ENCODE measurements at places on chromosomes 1 and 21.
A peak's percentile ranks its signal among the peaks of the same experiment; 100 is the strongest.

- no peak overlapping the region for H3K27ac ChIP-seq
- DNase-seq, result no peak
- no peaks in the 10 kb centered on the region for H3K4me1 ChIP-seq
- no peaks in the 10 kb centered on the region for H3K27me3 ChIP-seq
- no peaks in the 10 kb centered on the region for H3K36me3 ChIP-seq
Observed at GRCh38 chr1:246372559-246372958, 134.5 kb downstream of the SMYD3 start.

GRCh38 chr1:160251687-160252526 is 10.4 kb downstream of the DCAF8 start:
- H3K36me3 ChIP-seq, result no peaks in the 10 kb centered on the region
- H3K4me3 ChIP-seq, result no peak overlapping the region
- DNase-seq, result no peak
- no peak overlapping the region for H3K27ac ChIP-seq

- no peak for DNase-seq
- H3K4me1 ChIP-seq, result no peaks in the 10 kb centered on the region
- H3K4me3 ChIP-seq, result no peak overlapping the region
- H3K36me3 ChIP-seq, result no peaks in the 10 kb centered on the region
- no peak overlapping the region for H3K27ac ChIP-seq
- no peaks in the 10 kb centered on the region for H3K27me3 ChIP-seq
Observed at GRCh38 chr1:24578846-24579245, 23.0 kb downstream of the NCMAP start.

GRCh38 chr1:53485478-53486394 is 26.5 kb downstream of the DMRTB1 start:
- H3K4me3 ChIP-seq, result no peak overlapping the region
- H3K27me3 ChIP-seq, result peaks cover 3% of the 10 kb centered on the region
- peak; percentile 36 for DNase-seq
- no peaks in the 10 kb centered on the region for H3K36me3 ChIP-seq
- H3K4me1 ChIP-seq, result no peaks in the 10 kb centered on the region

- H3K4me3 ChIP-seq, result no peak overlapping the region
- no peaks in the 10 kb centered on the region for H3K27me3 ChIP-seq
- no peaks in the 10 kb centered on the region for H3K36me3 ChIP-seq
- no peaks in the 10 kb centered on the region for H3K4me1 ChIP-seq
Observed at GRCh38 chr1:116243333-116244054, 129.6 kb upstream of the ATP1A1 start.

- H3K36me3 ChIP-seq, result no peaks in the 10 kb centered on the region
- no peak overlapping the region for H3K4me3 ChIP-seq
- H3K27me3 ChIP-seq, result no peaks in the 10 kb centered on the region
- no peak overlapping the region for H3K27ac ChIP-seq
- H3K4me1 ChIP-seq, result 0 out of 2 replicates have a peak, but pooled peaks cover under 1% of the 10 kb centered on the region
Observed at GRCh38 chr1:233389893-233390292, 62.4 kb downstream of the MAP3K21 start.

- no peak overlapping the region for H3K27ac ChIP-seq
- no peak overlapping the region for H3K4me3 ChIP-seq
- no peak for DNase-seq
- no peaks in the 10 kb centered on the region for H3K36me3 ChIP-seq
- no peaks in the 10 kb centered on the region for H3K27me3 ChIP-seq
Observed at GRCh38 chr1:81607924-81608323, 192.8 kb upstream of the ADGRL2 start.

GRCh38 chr21:36640174-36640720 is 58.7 kb upstream of the SIM2 start:
- no peak overlapping the region for H3K4me3 ChIP-seq
- no peaks in the 10 kb centered on the region for H3K4me1 ChIP-seq

DNA sequence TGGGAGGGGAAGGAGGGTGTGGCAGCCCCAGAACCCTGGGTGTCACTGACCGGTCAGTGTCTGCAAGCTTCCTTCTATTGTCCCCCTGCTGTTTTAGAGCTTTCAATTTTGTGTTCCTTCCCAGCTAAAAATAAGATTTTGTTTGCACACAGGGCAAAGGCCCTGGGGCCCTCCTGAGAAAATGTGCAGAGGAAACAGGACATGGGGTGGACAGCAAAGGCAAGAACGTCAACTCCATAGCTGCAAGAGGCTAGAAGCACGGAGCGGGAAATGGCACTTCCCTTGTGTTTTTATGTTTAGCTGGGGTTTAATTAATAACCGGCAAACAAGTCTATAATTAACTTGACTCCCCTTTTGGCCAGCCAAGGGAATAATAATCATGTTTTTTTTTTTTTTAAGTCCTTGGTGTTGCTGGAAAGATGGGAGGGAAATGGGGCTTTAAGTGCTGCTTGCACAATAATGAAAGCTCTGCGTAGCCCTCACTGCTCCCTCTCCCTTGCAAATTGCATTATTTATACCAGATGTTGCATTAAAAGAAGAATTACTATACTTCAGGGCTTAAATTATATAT is 261.4 kb upstream of the USP24 start:
- no peaks in the 10 kb centered on the region for H3K27me3 ChIP-seq
- no peak overlapping the region for H3K4me3 ChIP-seq
- no peak for DNase-seq
- H3K27ac ChIP-seq, result no peak overlapping the region
- no peaks in the 10 kb centered on the region for H3K4me1 ChIP-seq
- H3K36me3 ChIP-seq, result no peaks in the 10 kb centered on the region

- no peak for DNase-seq
- no peaks in the 10 kb centered on the region for H3K4me1 ChIP-seq
- no peaks in the 10 kb centered on the region for H3K27me3 ChIP-seq
- H3K36me3 ChIP-seq, result peaks cover 9% of the 10 kb centered on the region
Observed at GRCh38 chr1:3847081-3847480, 9.9 kb downstream of the CEP104 start.

DNA sequence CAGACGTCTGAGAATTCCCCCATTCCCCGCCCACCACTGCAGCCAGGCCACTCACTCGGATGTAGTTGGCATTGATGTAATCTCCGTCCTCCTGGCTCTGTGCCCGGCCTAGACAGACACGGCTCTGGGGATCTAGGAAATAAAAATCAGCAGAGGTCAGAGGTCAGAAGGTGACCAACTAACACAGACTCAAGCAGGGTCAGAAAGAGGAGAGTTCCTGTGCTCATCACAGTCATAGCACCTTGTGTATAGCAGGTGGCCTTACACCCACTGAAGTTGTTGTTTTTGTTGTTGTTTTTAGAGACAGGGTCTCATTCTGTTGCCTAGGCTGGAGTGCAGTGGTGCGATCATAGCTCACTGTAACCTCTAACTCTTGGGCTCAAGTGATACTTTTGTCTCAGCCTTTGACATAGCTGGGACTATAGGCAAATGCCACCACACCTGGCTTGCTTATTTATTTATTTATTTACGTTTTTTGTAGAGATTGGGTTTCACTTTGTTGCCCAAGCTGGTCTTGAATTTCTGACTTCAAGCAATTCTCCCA is 4.9 kb downstream of the PTPN7 start:
- no peaks in the 10 kb centered on the region for H3K36me3 ChIP-seq
- H3K4me3 ChIP-seq, result no peak overlapping the region

GRCh38 chr1:48920851-48921250 is 144.2 kb upstream of the BEND5 start:
- no peak overlapping the region for H3K4me3 ChIP-seq
- no peaks in the 10 kb centered on the region for H3K4me1 ChIP-seq
- no peak for DNase-seq

DNA sequence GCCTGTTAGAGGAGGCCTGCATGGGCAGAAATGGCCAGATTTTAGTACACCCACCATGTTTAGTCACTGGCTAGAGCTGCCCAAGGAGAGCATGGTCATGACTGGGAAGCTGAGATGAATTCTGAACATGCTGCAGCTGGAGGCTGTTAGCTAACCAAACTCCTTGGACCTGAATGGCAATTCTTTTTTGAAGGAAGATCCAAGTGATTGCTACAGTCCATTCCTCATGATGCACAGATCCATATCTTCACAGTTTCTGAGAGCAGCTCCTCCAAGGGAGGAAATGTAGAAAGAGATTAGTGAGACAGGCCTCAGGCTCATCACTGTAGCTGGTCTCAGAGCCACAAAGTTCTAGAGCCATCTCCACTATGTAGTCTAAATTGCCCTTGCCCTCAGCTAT is 11.1 kb downstream of the ZFYVE9 start:
- no peak overlapping the region for H3K27ac ChIP-seq
- H3K4me3 ChIP-seq, result no peak overlapping the region

DNA sequence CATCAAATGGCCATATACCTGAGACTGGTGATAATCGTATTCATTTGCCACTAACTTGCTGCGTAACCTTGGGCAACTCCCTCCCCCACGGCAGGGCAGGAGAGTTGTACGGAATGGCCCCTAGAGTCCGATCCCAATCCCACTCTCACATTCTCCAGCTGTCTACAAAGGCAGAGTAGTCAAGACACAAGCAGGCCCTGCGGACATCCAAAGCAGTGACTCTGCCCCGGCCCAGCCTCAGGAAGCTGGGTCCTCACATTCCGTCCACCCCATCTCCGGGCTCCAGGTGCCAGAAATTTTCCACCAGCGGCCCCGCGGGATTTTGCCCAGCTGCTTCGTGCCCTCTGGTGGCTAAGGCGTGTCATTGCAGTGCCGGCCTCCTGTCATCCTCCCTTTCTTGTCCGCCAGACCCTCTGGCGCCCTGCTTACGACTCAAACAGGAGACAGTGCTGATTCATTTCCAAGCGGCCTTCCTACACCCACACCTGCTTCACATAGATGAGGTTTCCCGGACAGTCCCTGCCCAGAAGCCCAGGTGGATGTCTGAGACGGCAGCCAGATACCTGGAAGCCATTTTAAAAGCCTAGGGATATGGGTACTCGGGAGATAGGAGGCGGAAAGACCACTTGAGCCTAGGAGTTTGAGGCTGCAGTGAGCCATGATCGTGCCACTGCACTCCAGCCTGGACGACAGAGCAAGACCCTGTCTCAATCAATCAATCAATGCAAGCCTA is 2.9 kb upstream of the S100A2 start:
- H3K27ac ChIP-seq, result peak overlapping the region; percentile 100
- H3K27me3 ChIP-seq, result no peaks in the 10 kb centered on the region
- H3K4me3 ChIP-seq, result peak overlapping the region; percentile 4
- H3K36me3 ChIP-seq, result no peaks in the 10 kb centered on the region

DNA sequence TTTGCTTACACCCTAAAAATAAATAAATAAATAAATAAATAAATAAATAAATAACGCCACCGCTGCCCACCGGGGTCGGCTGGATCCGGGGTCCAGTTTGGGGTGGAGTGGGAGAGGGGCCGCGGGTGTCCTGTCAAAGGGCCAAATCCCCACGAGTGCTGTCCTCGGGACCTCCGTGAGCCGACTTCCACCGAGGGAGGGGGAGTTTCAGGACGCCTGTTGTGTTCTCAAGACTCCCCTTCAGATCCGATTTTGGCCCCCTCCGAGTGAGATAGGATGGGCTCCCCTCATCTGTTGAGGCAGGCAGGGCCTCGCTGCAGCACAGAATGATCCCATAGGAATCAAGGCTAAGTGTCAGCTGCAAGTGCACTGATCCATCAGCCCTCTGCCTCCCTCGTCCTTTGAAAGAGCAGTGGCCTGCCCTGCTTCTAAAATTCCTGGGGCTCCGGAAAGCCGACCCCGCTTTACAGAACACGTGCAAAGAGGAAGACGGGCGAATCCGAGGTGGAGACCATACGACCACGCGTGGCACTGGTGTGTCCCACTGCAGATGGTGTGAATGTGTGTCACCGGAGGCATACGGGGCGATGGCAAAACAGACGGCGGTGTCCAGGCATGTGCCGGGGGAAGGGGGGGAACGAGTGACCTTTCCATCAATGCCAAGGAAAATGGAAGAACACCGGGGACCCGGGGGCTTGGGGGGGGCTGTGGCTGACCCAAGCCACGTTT is 3880.5 kb downstream of the SRGAP2C start:
- no peaks in the 10 kb centered on the region for H3K36me3 ChIP-seq
- no peak for DNase-seq
- H3K27me3 ChIP-seq, result no peaks in the 10 kb centered on the region
- H3K4me1 ChIP-seq, result no peaks in the 10 kb centered on the region
- no peak overlapping the region for H3K4me3 ChIP-seq

GRCh38 chr1:248906753-248907661 is 972 bp downstream of the PGBD2 start:
- peak overlapping the region; percentile 91 for H3K4me3 ChIP-seq
- H3K4me1 ChIP-seq, result peaks cover 6% of the 10 kb centered on the region
- H3K27me3 ChIP-seq, result no peaks in the 10 kb centered on the region

GRCh38 chr1:157574836-157575235 is 22.5 kb upstream of the FCRL5 start:
- H3K4me3 ChIP-seq, result no peak overlapping the region
- H3K27me3 ChIP-seq, result peaks cover 7% of the 10 kb centered on the region
- H3K27ac ChIP-seq, result no peak overlapping the region
- H3K4me1 ChIP-seq, result no peaks in the 10 kb centered on the region

DNA sequence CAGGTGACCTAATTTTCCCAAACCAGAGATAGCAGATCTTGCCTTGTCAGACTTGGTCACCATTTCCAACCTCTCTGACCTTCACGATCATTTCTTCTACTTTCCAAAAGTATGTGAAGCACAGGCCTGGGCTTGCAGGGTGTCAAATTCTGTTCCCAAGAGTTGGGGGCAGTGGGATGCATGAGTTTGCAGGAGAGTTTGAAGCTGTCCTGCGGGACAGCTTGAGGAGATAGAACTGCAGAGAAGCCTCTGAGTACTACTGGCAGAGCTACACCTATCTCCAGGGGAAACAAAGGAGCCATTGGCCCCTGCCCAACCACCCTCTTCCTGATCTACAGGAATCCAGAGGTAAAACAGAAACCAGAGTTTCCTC is 11.3 kb downstream of the TXNIP start:
- no peaks in the 10 kb centered on the region for H3K27me3 ChIP-seq
- H3K4me3 ChIP-seq, result no peak overlapping the region
- no peaks in the 10 kb centered on the region for H3K4me1 ChIP-seq
- H3K36me3 ChIP-seq, result no peaks in the 10 kb centered on the region
- no peak overlapping the region for H3K27ac ChIP-seq

DNA sequence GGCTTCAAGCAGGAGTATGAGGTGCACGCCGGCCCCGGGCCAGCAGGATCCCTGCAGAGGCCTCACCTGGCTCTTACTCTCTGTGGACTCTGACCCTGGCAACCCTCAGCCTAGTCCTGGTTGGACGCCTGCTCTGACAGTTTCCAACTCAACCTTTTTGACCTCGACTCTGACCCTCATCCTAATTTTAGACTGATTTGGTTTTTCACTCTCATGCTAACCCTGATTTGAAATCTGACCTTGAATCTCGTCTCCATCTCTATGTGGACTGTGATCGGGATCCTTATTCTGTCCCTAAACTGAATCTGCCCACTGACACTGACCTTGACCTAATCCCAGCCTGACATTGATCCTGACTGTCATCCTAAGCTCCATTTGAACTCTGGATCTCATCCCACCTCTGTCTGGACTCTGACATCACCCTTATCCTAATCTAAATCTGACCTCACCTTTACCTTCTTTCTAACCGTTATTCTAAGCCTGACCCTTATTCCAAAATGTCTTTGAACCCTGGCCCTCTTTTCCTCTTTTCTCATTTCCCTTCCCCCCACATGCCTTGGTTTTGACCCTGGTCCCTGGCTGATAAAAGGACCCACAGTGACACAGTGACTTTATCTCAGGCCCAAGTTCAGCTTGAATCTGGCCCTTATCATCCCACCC is 67.8 kb downstream of the PTPRU start:
- no peaks in the 10 kb centered on the region for H3K36me3 ChIP-seq
- H3K27ac ChIP-seq, result no peak overlapping the region
- H3K4me3 ChIP-seq, result no peak overlapping the region
- H3K4me1 ChIP-seq, result no peaks in the 10 kb centered on the region

GRCh38 chr1:71311376-71311775 is 230.5 kb upstream of the ZRANB2 start:
- DNase-seq, result no peak
- no peaks in the 10 kb centered on the region for H3K4me1 ChIP-seq
- H3K36me3 ChIP-seq, result no peaks in the 10 kb centered on the region
- H3K27ac ChIP-seq, result no peak overlapping the region
- H3K4me3 ChIP-seq, result no peak overlapping the region

All from Panc1 (cell line).